ENCODE measurements at places on chromosomes 4 and X.

DNA sequence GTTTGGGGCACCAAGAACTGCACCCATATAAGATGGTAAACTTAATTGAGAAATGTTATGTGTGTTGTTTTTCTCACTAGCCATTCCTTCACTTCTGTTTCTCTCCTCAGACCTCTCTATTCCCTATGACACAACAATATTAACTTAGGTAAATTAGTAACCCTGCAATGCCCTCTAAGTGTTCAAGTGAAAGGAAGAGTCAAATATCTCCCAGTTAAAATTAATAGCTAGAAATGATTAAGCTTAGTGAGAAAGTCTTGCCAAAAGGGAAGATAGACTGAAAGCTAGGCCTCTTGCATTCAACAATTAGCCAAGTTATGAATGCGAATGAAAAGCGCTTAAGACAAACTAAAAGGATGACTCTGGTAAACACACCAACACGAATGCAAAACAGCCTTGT, 132.9 kb upstream of the KLF8 start:
- no peak for DNase-seq

- no peak for DNase-seq
Observed at GRCh38 chr4:29560452-29560851, 1159.7 kb upstream of the PCDH7 start.

DNA sequence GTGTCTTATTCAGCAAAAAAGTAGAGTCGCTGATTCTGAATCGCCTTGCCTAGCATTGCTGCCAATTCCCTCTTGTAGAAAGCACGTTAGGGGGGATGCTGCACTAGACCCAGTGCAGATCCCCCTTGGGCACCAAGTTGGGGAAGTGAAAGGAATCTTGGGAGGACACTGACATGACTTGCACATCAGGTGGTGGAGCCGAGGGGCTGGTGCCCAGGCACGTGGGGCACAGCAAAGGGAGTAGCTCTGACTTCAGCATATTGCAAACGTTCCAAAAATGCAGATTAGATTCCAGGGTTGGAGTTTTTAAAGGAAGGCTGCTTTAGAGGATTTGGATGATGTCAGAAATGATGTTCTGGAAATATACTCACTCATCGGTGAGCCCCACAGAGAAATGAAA, 47.4 kb upstream of the GPM6B start:
- DNase-seq, result peak; percentile 25

DNA sequence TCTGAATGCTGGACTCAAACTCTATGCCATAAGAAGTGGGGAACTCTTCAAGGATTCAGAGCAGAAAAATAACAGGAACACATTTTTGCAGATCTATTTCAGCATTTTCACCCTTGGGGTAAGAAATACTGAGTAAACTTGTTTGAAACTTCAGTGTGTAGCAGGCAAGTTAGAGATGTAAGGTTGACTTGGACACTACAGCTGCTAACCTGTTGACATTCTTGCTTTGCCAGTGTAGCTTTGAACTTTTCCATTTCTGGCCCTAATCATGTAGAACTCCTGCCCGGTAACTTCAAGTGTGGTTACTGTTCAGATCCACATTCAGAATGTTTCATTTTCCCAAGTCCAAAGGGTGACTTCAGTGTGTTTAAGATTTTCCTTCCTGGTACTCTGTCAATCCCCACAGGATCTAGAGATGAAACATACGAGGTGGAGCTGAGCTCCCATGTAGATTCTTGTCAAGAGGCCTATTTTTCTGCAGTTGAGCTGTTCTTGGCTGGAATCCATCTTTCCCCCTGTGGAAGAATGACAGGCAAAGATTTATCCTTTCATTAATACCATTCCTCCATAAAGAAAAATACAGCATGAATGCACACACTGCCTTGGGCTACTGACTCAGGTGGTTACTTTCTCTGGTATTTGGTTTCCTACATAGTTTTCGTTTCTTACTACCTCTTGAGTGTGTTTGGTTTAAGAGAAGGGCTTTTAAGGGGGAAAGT, 34.1 kb downstream of the FHDC1 start:
- DNase-seq, result no peak

GRCh38 chr4:47367761-47368160, 95.7 kb downstream of the COMMD8 start:
- DNase-seq, result no peak

- DNase-seq, result peak; percentile 29
Observed at GRCh38 chr4:128384091-128384520, 96.5 kb upstream of the PGRMC2 start.

DNA sequence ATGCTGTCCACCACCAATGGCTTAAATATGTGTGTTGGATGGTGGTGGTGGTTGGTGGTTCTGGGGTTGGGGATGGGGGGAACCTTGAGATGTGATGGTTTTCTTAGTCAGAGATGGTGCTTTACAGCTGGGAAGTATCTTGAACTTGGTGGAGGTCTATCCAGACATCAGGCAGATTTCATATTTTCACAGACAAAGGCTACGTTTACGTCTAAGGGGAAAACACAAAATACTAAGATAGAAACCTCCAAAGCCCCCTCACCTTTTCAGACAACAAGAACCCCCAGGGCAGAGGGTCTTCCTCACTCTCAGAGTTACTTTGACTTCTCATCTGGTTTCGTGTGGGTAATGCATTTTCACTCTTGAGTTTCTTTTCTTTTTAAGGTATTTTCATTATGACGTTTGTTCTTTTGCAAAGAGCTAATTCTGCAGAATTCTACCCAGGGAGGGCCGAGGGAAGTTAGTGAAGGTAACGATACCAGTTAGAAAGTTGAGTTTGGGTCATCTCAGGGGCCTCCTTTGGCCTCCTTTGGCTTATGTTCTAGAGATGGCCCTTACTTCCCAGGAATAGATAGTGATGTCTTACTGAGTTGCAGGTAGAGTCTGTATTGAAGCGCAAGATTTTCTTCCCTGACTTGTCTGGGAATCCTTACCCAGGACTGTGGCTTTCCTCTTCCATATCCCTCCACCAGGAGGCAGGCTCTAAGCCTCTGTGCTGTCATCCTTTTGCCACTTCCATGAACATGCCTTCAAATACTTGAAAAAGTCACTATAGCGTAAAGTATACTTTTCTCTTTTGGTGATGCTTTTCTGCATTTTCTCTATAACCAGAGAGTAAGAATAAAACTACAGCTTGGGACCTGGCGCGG, 31.9 kb downstream of the RHOH start:
- no peak for DNase-seq

All from foreskin fibroblast (primary cell).